ENCODE measurements at places on chromosomes 3 and 15. TPM values are rescaled to one million over a fixed set of nuclear protein-coding genes. Genes with fewer than 3 reads are reported as not detected.

DNA sequence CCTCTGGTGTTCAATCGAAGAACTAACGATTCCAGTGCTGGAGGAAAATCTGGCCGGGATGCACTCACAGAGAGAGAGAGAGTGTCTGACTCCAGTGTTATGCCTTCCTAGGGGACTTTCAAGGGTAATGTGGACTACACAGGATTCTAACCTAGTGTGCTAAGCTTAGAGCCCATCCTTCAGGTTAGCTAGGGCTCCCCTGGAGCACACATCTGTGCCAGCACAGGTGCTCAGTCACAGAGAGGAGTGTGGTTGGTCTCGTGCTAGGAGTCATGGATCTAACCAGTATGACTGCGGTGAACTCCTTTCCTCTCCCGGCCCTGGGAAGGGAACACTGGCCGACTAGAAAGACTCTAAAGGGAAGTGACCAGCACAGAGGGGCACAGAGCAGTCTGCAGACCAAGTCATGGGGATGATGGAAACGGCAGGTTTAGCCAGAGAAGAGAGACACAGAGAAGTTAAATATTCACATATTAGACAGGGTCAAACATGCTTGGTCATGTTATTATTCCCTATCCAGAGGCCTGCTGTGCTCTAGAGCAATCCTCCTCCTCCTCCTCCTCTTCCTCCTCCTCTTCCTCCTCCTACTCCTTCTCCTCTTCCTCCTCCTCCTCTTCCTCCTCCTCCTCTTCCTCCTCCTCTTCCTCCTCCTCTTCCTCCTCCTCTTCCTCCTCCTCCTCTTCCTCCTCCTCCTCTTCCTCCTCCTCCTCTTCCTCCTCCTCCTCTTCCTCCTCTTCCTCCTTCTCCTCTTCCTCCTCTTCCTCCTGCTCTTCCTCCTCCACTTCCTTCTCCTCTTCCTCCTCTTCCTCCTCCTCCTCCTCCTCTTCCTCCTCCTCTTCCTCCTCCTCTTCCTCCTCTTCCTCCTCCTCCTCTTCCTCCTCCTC lies 280.3 kb downstream of the XXYLT1 start:
- DNase-seq, result no peak

- DNase-seq, result no peak
Observed at GRCh38 chr3:60980342-60980692, 270.9 kb downstream of the FHIT start.

MB21D2 gene
- total RNA-seq, result 25.1 TPM

DNA sequence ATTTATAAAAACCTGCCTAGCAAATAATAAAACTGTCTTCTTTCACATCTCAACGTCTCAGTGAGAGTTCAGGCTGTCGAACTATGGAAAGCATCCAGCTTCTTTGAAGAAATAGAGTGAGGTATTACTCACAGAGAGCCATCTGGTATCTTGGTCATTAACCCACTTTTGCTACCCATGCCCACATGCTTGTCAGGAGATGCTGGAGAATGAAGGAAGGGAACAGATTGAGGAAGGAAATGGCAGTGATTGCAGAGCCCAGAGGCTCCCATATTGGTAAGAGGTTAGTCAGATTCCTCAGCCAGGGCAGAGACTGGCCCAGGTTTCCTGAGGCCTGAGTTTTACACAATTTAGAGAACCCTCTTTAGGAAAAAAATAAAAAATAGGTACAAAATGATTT lies 119.1 kb downstream of the B3GALNT1 start:
- DNase-seq, result no peak

- DNase-seq, result no peak
Observed at GRCh38 chr3:32492684-32493436, 9.8 kb downstream of the CMTM6 start.

MUC4 gene
- not detected for total RNA-seq

IL17RB gene
- 0.39 TPM for total RNA-seq

DNA sequence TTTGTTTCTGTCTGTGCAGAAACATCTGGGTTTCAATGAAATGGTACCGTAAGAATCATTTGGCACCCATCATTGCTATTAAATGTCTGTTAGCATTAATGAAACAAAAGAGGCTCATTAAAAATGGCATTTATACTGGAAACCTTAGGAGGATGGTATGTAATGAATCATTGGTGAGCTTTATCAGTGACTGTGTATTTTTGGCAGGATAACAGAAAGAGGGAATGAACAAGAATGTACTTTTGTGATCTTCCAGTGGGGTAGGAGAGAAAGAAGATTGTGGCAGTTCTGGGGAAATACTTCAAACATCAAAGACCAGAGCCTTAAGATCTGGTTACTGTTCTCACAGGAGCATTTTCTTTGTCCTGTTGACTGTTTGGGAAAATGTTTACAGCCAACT lies 4.7 kb upstream of the DCBLD2 start:
- DNase-seq, result no peak

DNA sequence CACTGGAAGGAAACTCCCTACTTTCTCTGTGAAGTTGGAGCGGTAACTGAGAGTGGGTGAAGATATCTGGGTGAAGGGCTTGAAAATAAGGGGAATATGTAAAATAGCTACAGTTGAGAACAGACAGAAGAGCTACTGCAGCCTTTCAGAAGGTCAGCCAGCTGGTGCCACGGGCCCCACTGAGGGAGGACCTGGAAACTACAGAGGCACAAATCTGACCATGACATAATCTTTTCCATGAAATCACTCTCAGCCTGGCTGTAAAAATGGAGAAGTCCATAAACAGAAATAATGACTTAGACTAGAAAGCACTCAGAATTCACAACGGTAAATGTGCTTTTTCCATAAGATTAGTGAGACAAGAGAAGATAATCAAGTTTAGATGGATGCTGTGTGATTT lies 46.4 kb downstream of the ST3GAL6 start:
- no peak for DNase-seq

- no peak for DNase-seq
Observed at GRCh38 chr3:143080196-143080595, 39.4 kb upstream of the CHST2 start.

GABRG3 gene
- total RNA-seq, result not detected

DNA sequence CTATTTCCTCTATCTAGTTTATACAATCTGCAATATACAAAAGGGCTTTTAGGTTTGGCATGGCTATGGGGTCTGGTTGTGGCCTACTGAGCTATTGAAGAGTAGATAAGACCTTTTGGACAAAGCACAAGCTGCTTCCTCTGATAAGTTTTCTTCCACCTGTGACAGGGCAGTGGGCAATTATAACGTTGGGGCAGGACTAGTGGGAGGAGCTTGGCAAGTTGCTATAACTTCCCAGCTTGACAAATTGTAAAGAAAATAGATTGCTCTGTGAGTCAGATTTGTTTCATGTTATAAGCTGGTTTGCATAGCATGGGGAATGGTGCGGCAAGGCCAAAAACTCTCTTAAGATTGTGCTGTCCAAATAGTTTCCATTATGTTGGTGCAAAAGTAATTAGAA lies 64.9 kb downstream of the SLC7A14 start:
- no peak for DNase-seq

GRCh38 chr15:45114076-45114750 lies at the start of the genes DUOX2 and DUOXA2:
Gene DUOX2 (minus strand): TSS chr15:45114172. CDS start chr15:45113411, 761 bp downstream.
Gene DUOXA2 (plus strand): TSS chr15:45114326. CDS start chr15:45114606, 280 bp downstream.
- no peak for DNase-seq

DNA sequence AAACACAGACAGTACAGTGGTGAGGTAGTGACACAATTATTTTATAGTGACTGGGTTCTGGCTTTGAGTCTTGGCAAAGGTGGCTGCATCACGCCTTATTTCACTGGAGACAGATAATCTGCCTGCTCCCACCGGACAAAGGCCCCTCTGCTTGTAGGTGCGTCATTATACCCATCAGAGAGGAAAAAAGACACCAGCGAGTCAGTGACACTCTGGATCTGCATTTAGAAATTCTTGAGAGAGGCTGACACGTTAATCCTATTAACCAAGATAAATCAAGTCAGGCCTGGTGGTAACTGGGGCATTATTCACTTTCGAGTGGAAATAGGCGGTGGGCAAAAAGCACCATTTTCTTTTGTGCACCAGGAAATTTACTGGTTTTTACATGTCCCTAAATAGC lies 76.2 kb downstream of the NR2F2 start:
- DNase-seq, result no peak

DNA sequence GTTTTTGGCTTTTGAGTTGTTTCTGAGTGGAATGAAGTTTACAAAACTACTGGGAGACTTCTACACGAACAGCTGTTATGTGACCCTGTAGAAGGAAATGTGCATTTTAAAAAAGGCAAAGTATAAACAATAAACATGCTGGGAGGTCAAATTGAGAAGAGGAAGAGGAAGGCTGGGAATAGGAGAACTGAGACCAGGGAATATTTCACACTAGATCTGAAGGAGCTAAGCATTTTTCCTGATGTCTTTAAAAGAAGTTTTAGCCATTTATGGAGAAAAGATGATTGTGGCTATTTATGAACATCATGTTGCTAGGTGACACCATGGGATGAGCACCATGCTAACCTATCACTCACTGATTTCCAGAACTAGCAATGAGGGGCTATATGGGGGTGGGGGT lies 76.3 kb upstream of the FAM98B start:
- DNase-seq, result no peak

GRCh38 chr15:31345606-31346366 lies 19.2 kb downstream of the KLF13 start:
- no peak for DNase-seq

GRCh38 chr3:134328147-134328591 lies 46.1 kb downstream of the AMOTL2 start:
- peak; percentile 93 for DNase-seq

- DNase-seq, result no peak
Observed at GRCh38 chr15:45112591-45113379, 1.2 kb downstream of the DUOX2 start.

- no peak for DNase-seq
Observed at GRCh38 chr15:93146601-93147000, 57.6 kb upstream of the RGMA start.

GRCh38 chr3:190989218-190989617 lies 126.7 kb upstream of the GMNC start:
- DNase-seq, result no peak
